CD4-positive, alpha-beta T cell treated with Interleukin-17A for 4 hours (primary cell): ENCODE measurements at places on chromosomes 5 and 9.

DNA sequence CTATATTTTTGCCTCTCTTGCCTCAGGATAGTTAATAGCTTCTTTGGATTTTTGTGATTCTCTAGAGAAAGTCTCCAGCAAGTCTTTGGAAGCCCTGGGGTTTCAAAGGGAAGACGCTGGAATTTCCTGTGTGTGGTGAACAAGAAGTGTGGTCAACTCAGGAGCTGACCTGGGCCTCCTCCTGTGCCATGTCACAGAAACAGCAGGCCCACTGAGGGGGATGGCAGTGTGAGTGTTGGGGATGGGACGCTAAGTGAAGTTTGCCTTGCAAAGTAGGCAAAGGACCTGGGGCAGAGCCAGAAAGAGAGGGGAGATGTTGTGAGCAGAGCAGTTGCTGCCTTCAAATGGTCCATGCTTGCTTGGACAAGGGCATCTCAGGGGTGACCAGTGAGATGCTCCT lies 226.3 kb downstream of the DMRT2 start:
- no peak for DNase-seq

DNA sequence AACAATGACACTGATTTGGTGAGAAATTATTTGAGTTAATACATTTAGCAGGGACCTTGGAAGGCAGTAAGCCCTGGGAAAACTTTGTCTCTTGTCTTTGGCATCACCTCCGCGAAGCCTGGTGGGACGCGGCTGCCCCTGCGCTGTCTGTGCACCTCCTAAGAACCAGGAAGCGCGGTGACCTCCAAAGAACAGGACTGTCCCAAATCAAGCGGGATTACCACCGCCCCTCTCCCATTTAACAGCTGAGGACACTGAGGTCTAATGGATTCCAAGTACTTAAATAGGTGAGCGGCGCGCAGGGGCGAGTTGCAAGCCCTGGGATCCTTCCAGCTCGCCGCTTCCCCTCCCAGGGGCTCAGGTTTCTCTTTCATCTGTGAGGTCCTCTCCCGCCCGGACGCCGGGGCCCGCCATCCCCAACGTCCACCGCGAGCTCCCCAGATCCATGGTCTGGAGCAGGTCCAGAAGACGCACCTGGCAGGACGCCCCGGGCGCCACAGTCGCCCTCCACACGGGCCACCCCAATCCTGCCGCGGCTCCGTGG lies 432 bp downstream of the STARD4 start:
- DNase-seq = no peak

DNA sequence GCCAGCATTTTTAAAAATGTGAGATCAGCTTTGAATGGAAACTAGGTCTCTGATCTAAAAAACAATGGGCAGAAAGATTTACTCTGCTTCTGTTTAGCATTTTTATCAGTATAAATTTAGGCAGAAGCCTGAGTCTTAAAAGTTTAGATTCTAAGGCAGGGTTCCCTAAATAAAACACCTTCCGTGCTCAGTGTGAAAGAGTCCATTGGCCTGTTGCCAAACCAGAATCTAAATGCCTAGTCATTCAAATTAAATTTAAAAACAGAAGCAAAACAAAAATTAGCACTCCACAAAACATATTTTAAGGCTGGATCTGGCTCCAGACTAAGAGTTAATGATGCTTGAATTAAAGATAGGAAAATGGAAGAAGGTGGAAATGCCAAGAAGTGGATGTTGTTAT lies 4.5 kb downstream of the TYRP1 start:
- no peak for DNase-seq

DNA sequence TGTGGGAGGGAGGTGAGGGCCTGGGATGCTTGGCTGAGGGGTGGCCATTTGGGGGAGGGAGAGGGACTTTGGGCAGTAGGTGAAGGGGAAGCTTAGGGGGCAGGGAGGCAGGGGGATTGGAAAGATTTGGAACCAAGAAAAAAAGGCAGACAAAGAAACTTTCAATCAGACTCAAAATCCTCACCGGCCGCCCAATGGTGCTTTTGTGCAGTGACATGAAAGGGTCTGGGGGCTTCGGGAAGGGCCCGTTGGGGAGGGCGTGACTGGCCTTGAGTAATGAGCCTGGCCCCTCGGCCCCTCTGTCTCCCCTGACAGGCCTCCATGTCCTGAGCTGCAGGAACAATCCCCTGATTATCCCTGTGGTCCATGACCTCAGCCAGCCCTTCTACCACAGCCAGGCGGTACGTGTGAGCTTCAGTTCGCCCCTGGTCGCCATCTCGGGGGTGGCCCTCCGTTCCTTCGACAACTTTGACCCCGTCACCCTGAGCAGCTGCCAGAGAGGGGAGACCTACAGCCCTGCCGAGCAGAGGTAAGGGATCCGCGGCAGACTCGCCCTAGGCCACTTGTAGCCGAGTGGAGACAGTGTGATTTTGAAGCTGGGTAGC lies 181.1 kb downstream of the PAPPA start:
- no peak for DNase-seq

- no peak for DNase-seq
Observed at GRCh38 chr5:3377176-3377575, 218.5 kb upstream of the IRX1 start.

DNA sequence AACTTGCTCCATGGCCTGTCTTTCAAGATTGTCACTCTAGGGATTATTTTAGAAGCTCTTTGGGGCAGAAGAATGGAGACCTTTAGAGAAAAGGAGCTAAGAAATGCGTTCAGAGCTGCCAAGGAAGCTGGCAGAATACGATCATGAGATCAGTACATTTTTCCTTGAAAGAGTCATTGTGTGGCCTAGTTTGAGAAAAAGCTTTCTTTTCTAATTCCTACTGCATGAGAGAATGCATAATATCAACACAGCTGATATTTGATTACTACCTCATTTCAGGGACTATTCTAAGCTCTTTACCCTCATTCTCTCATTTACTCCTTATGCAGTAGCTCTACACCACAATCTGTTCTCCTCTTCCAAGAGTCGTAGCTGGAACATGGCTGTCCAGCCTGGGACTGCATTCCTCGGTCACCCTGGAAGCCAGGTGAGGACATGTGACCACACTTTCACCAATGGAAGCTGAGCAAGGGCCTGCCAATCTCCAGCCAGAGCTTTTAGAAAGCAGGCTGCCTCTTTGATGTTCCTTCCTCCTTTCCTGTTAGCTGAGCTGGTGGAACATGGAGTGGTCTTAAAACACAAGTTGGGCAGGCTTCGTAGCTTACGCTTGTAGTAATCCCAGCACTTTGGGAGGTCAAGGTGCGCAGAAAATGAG lies 99.3 kb upstream of the LHFPL2 start:
- DNase-seq = no peak

DNA sequence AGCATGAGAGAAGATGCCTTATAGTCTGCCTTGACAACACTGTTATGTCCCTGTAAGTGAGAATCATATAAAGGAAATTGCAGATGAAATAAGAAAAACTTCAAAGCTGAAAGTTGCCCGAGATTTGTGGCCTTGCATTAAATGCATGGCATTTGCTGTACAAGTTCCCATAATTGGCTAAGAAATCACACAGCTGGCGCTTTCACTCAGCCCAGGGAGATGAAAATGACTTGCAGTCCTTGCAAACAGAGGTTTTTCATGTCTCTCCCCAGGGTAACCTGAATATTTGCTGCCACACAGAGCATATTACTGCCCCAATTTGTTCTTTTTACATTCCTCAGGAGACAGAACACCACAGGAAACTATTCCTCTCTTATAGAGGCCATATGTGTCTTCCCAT lies 174.8 kb downstream of the FAM114A2 start:
- DNase-seq = no peak

DNA sequence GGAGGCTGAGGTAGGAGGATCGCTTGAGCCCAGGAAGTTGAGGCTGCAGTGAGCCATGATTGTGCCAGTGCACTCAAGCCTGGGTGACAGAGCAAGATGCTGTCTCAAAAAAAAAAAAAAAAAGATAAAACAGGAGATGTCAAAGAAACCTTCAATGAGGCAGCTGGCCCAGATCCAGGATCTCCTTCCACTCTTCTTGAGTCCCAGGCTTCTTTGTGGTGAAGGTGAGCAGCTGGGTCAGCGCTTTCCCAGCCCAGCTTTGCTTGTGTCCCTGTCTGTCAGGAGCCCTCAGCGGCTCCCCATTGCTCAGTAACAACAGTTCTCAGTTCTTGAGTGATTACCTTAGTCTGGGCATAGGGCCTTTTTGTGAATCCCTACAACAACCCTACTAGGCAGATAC lies 69.4 kb upstream of the PSD2 start:
- no peak for DNase-seq

DNA sequence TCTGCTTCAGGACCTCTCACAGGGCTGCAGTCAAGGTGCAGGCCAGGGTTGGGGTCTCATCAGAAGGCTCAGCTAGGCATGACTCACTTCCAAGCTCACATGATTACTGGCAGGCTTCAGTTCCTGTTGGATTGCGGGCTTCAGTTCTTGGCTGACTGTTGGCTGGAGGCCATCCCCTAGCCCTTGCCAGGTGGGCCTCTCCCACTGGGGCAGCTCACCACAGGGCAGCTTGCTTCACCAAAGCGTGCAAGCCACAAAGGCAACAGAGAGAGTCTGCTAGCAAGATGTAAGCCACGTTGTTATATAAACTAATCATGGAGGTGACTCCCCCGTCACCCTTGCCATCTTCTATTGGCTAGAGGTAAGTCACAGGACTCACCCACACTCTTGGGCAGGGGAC lies 14.4 kb downstream of the CPLX2 start:
- DNase-seq = no peak

- DNase-seq = no peak
Observed at GRCh38 chr5:151162776-151163175, 5.2 kb upstream of the ANXA6 start.

DNA sequence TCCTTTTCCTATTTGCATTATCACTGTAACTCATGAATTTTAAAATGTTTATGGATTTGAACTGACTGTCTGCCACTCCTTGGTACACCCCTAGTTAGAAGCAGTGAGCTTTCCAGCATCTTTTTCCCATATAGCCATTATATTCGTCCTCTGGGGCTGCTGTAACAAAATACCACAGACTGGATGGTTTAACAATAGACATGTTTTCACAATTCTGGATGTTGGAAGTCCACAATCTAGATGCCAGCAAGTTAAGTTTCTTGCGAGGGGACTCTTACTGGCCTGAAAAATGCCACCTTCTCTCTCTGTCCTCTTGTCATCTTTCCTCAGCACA lies 530.0 kb downstream of the SEMA5A start:
- no peak for DNase-seq

- no peak for DNase-seq
Observed at GRCh38 chr5:73630765-73631164, 4.8 kb downstream of the ARHGEF28 start.

DNA sequence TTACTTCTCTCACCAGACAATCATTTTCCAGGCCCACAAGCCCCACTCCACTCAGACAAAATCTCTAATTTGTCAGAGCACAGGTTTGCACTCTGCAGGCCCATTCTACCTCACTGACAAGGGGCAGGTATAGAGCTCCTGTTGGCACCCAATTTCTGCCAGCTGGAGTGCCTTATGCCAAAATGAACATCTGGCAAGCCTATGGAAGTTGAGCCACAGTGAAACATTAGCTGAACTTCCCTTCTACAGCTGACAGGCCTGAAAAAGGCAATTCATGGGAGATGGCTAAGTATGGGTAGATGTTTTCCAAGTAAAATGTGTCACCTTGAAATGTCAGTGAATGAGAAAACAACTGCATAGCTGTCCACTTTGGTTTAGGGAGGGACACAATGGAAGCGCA lies 87.0 kb downstream of the SPOCK1 start:
- DNase-seq = no peak

DNA sequence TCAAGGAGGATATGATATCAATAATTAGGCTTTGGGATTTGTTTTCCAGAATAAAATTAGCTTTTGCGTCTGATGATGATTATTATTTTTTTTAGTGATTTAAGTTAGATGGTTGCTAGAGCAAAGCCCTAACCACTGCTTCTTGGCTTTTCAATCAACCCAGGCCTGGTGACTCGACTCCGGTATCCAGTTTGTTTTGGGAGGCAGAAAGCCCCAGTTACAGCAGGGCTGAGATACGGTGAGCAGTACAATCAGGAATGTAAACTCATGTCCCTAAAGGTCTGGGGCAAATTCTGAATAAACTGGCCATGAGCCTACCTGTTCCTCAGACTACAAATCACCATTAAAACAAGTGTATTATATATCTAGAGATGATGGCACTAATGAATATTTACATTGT lies 24.4 kb upstream of the CYFIP2 start:
- no peak for DNase-seq
